Suppressor macrophage treated with lipopolysaccharide for 4 hours (primary cell): ENCODE measurements at places on chromosomes 13 and 19.

GRCh38 chr13:76884186-76884906 is 1.9 kb downstream of the KCTD12 start:
- DNase-seq, result peak; percentile 64

- no peak for DNase-seq
Measured at GRCh38 chr13:48828962-48829411, 146.7 kb upstream of the FNDC3A start.

- no peak for DNase-seq
Measured at GRCh38 chr19:53504885-53505284, 33.1 kb upstream of the ZNF331 start.

- DNase-seq, result no peak
Measured at GRCh38 chr13:112204346-112205327, 137.7 kb downstream of the SOX1 start.

DNA sequence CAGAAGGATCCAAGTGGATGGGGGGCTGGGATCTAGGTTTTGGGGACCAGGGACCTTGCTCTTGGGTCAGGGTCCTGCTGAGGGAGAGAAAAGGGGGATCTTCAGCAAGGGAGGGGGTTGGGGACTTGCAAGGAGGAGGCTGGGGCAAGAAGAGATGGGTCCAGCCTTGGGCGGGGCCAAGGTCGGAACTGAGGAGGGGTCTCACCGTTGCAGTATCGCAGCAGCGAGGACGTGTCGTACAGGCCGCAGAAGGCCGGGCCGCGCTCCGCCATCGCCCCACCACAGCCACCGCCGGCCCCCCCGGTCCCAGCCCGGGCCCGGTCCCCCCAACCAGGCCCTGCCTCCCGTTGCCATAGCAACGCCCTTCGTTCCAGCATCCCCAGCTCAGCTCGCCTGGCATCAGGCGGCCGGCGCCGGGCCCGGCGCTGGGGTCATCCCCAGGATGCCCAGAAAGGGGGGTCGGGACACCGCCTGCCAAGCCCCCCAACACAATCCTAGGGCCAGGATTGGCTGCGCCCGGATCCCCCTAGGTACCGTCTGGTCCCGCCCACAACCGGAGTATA is 6.0 kb upstream of the EML2 start:
- no peak for DNase-seq

DNA sequence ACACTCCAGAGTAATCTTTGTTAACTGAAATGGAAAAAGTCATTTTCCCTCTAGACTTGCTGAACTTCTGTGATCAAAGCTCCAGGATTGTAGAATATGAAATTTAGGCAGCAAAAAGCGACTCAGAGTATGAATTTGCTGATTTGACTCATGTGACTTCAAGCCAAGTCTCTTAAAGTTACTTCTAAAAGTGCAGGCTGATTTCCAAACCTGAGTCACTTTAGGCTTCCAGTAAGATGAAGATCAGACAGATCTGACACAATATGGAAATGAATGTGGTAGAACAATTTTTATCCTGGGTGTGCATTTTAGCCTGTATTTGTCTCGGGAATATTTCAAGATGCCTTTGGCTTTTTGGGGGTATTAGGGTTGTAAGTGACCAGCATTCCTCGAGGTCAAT is 151.0 kb upstream of the TMTC4 start:
- DNase-seq, result no peak

- peak; percentile 81 for DNase-seq
Measured at GRCh38 chr19:51760697-51761356, at the start of gene FPR2. Gene FPR2 (plus strand): TSS chr19:51761180. CDS start chr19:51768659, 7,479 bp downstream.

DNA sequence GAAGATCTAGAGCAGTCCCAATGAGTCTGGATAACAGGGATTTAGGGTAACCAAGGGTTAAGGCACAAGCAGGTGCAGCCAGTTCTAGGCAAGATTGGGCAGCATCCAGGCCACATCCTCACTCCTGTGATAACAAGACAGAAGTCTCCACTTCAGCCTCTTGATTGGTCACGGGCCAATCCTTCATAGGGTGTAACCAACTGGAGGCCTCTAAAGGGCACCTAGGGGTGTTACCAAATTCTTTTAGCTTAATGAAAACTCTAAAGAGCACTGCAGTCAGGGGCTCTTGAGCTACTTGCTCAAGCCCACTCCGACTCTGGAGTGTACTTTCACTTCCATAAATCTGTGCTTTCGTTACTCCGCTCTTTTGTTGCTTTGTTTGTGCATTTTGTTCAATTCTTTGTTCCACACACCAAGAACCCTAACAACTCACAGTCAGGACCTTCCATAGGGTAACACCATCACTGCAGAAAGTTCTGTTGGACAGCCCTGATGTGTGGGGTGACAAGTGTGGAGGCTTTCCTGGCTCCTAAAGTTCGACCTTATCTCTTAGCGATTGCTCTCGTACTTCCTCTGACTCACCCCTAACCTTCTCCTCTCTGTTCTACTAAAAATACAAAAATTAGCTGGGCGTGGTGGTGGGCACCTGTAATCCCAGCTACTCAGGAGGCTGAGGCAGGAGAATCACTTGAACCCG is 36.1 kb downstream of the ZSWIM9 start:
- DNase-seq, result peak; percentile 57

DNA sequence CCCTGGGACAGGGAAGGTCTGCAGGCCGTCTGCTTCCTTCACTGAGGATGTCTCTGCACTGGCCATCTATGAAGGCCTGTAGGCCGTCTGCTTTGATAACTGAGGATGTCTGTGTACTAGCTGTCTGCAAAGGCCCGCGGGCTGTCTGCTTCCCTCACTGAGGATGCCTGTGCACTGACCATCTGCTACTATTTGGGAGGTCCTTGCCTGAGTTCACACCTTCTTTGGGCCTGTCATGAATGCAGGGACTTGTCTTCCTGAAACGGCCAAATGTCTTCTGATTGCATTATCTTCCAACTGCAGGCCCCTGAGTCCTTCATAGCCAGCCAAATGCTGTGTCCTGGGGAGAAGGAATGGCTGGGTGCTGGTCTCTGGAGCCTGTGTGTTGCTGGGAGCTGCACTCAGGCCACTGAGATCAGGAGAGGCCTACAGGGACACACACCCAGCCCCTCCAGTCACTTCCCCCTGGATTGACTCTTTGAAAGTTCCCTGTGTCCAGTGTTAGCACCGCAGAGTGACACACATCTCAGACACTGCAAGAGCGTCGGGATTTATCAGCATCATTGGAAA is 72.9 kb downstream of the TEX29 start:
- no peak for DNase-seq

DNA sequence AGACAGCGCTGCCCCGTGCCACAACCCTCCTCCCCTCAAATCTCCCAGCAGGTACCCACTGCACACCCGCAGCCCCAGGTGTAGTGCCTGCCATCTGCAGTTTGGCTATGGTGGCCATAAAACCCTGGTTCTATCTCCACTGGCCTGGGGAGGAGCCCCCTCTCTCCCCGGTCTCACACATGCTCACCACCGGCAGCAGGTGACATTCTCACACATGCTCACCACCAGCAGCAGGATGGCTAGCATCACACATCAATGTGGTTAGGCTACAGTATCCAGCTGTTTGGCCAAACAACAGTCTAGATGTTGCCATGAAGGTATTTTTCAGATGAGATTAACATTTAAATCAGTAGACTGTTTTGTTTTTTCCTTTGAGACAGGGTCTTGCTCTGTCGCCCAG is 31.1 kb downstream of the ELL start:
- no peak for DNase-seq

GRCh38 chr19:39832341-39833083 is 1.4 kb downstream of the DYRK1B start:
- DNase-seq, result no peak

DNA sequence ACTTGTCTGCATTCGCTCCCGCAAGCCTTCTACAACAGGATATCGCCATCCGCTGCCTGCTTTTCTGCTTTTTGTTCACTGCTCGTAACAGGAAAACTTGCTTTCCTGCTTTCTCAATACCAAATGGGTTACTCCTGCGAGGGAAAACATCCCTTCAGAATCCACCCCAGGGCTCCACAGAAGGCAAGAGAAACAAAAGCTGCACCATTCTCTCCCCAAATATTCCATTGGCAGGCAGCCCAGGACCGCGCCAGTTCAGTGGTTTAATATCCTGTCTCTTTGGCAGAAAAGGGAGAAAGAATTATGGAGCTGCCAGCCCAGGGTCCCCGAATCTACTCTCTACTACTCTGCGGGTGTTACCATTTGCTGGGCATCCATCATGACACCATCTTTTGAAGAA is 84.7 kb upstream of the DOCK9 start:
- DNase-seq, result no peak

DNA sequence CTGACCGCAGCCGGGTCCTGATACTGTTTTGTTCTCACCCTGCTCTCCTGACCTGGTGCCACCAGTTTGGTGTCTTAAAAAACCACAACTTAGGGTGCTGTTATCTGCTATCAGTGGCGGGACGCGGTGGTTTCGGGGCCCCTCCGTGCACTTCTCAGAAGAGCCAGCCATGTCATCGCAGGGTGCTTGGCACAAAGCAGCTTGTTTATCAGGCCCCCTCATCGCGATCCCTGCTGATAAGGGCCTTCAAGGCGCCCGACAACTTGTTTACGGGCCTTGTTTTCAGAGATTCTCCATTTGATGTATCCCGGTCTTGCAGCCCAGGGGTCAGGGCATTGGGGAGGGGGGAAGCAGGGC is 58.1 kb upstream of the KLF2 start:
- no peak for DNase-seq

DNA sequence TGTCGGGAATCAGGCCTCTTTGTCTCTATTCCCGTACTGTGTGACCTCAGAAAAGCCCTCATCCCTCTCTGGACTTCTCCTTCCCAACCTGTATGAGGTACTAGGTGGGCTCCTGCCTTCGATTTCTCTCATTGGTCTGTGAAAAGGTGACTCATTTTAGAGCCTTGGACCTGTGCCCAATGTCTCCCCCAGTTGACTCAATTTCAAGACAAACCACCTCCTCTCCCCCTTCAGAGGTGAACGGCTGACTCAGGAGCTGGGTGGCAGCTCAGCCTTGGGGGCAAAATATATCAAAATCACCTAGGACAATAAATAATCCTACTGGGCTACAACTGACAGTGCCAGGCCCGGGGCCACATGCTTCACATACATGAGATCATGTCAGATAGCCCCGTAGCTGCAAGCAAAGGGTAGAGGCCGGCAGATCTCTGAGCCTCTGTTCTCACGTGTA is 630 bp downstream of the COQ8B start:
- no peak for DNase-seq

GRCh38 chr13:91739751-91740150 is 341.3 kb downstream of the GPC5 start:
- DNase-seq, result no peak

- peak; percentile 55 for DNase-seq
Measured at GRCh38 chr19:41872775-41873647, 4.1 kb upstream of the CD79A start.

DNA sequence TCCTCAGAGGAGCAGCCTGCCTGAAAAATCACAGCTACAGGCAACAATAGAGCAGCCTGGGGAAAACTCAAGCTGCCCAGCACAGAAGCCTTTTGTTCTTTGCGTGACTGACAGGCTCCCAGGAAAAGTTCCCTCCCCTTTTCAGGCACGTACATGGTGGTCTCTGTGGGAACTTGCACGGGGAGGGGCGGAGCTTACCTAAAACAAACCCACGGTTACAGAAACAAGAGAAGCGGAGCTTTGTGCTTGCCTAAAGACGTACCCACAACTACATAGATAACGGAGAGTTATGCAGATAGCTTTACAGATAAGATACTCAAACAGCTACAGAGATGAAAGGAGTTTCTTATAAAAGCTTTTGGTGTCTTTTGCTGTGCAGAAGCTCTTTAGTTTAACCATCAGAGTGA is 11.4 kb downstream of the ETFB start:
- no peak for DNase-seq

DNA sequence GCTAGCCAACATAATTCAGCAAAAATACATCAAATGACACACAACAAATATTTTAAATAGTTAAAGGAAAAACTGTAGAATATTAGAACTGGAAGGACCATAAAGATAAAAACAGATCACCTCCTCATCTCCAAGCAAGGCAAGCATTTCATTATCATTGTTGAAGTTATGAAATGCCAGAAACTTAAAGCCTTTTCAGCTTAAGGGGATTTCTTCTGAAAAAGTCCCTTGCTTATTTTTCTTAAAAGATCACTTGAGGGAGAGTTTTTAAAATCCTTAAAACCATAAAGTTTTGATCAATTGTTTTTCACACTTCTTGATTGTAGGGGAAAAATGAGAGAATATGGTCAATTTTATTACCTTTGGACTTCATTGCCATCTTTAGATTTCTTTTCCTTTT is 37.4 kb downstream of the FLT1 start:
- no peak for DNase-seq

DNA sequence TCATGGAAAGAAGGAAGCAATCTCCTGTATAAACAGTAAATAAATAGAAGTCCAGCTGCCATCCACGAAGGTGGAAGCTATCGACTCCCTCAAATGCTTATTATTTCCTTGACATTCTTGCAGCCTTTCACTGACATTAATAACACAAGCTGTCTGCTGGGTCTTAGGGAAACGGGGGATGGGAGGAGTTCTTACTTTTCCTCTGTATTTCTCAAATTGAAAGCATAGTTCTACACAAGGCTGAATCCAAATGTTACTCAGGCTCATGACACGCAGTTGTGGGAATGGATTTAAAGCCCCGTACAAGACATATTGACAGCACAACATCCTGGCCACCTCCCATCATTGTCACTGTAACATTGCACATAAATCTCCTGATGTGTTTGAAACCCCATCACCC is 4.0 kb downstream of the SERPINE3 start:
- no peak for DNase-seq

DNA sequence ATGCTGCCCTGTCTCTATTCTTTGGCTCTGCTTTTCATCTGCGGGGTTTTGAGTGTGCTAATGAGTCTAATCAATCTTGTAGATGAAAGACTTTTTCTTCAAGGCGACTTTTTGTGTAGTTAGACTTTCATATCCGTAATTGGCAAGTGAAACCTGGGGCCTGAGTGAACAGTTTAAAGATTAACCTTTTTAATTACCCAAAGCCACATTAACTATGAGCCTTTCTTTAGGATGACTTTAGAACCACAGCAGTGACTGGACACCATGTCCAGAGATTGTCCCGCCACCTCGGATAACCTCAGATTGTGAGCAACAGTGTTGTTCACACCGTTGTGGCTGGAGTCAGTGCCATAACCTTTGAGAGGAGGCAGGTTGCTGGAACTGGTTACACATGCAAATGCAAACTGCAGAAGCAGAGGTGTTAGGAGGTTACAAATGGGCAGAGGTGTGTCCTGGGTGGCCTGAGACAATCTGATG is 58.7 kb downstream of the SIAH3 start:
- DNase-seq, result no peak

DNA sequence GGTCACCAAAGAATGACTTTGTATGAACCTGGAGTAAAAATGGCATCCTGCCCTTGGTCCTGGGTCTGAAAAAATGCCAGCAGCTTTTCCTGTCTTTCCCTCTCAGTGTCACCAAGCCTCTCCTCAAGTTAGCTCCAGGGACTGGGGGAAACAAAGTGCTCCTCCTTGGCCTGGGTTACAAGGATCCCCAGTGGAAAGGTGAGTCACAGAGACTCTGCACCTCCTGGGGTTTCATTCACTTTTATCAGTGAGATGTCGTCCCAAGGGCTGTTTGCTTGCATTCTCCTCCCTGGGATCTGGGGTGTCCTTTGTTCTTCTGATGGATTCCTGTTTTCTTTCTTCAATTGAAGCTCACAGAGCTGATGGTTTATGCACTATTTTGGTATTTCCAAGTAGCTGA is 93.2 kb upstream of the CSNK1A1L start:
- DNase-seq, result no peak
